ENCODE measurements at places on chromosomes 2 and 18.

DNA sequence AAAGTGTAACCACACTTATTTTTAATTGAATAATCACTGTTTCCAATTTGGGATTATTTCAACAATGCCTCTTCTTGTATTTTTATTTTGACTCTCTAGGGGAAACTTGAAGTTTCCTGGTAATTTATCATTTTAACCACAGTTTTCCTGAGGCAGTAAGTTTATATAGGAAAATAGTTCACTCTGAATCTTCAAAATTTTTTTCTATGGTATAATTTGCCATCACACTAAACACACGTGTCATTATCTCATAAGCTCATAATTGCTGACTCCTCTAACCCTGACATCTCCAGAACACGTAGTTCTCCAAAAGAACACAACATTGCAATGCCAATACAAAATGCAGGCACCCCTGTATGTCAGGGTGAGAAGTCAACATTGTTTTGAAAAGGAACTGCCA, 102.2 kb upstream of the FZD7 start:
- no peak for DNase-seq

- DNase-seq, result peak; percentile 22
Measured at GRCh38 chr18:44887227-44887631, 206.5 kb downstream of the SETBP1 start.

GRCh38 chr18:3451989-3452749, 2.2 kb downstream of the TGIF1 start:
- DNase-seq, result no peak

DNA sequence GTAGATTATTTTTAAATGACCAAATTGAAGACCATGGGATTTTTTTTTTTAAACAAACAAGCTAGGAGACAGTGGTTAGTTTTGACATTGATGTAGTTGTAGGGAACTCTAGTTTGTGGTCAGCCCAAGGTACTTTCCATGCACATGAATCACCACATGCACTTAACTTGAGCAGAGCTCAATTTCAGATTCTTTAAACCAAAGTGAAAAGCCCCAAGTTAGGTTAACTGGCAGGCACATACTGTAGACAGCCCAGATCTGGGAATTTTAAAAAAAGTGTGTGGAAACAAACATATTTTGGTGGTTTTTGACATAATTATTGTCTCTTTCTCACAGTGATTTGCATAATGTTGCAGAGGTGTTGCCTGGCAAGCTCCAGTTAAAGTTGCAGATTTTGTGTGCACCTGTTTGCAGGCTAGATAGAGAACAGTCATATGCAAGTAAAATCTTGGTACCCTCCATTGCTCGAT, 88.4 kb downstream of the BCL2L11 start:
- peak; percentile 54 for DNase-seq

GRCh38 chr2:10863837-10864236, 47.9 kb upstream of the KCNF1 start:
- DNase-seq, result no peak

GRCh38 chr2:149587950-149588487, 444 bp upstream of the MMADHC start:
- DNase-seq, result no peak

- no peak for DNase-seq
Measured at GRCh38 chr2:58047961-58048360, 1.4 kb downstream of the VRK2 start.

- DNase-seq, result no peak
Measured at GRCh38 chr2:48572816-48573215, 42.9 kb downstream of the STON1 start.

DNA sequence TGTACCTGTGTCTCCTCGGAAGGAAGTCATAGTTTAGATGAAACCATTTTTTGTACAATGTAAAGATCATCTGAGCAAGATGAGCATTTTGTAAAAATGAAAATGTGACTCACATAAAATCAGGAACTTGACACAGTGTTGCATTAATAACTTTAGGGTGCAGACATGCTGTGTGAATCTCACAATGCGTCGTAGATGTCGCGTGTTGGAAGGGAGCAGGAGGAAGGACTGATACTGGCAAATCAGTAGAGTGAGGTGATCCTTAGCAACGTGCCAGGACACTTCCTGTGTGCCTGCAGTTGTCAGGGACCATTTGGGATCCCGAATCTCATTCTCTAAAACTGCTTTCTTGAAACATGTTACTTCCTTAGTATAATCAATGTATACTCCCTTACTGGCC, 103.1 kb downstream of the SH3BP4 start:
- DNase-seq, result no peak

GRCh38 chr2:230435431-230435830, 19.4 kb downstream of the SP100 start:
- DNase-seq, result no peak

DNA sequence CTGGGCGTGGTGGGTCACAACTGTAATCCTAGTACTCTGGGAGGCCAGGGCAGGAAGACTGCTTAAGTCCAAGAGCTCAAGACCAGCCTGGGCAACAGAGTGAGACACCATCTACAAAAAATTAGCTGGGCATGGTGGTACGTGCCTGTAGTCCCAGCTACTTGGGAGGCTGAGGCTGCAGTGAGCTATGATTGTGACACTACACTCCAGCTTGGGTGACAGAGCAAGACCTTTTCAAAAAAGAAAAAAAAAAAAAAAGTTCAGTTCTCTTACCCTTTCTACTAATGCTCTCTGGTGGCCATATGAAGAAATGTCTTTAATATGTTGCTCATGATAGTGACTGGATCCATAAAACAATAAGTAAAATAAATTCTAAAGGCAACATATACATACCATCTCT, 14.9 kb downstream of the TYW5 start:
- no peak for DNase-seq

DNA sequence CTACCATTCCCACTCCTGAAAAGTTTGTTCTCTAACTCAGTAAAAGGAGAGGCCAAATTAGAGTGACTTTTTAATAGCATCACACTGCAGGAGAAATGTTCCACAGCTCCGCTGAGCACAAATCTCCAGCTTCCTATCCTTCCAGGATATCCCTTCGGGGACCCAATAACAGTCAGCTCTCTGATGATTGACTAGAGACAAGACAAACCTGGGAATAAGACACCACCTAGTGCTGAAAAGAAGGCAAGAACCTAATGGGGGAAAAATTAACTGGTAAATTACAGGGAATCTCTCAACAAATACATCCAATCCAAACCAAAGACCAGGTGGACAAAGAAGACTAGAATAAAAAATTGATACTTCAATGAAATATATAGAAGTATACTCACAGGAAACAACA, 977.1 kb upstream of the SOX11 start:
- no peak for DNase-seq

- no peak for DNase-seq
Measured at GRCh38 chr2:216545359-216545758, 46.7 kb downstream of the RPL37A start.

- no peak for DNase-seq
Measured at GRCh38 chr2:192196421-192197194, 1.9 kb upstream of the TMEFF2 start.

DNA sequence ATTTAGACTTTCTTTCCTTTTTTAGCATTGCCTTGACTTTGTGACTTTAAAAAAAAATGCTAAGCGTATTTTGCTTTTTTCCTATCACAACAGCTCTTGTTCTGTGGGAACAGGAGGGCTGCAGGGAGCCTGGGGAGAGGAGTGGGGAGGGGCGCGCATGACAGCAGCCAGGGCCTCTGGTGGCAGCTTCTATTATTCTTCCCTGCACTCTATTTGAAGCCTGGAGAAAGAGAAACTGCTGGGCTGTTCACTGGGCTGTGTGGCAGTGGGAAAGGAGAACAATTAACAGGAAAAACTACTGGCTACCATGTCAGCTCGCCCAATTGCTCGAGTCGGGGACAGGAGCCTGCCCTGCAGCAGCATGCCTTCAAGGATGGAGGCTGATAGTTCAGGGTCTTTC, 119.0 kb upstream of the ZBTB14 start:
- DNase-seq, result no peak

DNA sequence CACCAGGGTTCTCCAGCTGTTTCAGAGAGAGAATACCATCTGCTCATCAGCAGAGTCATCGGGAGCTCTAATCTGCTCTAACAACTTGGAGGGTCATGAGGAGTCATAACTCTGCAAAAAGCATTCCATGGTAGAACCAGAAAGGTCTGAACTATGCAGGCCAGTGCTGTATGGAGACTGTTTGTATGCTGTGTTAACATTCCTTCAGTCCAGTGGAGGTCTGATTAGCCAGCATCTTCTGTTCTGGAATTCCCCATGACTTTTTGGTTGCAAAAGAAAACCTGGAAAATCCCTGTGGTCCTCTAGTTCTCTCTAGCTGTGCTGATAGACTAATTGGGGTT, 9.4 kb upstream of the ITGB6 start:
- no peak for DNase-seq

GRCh38 chr18:45287531-45287930, 327.7 kb upstream of the SLC14A2 start:
- DNase-seq, result no peak

- DNase-seq, result no peak
Measured at GRCh38 chr2:136363900-136364299, 246.0 kb upstream of the CXCR4 start.

GRCh38 chr2:119545754-119546446, 1.7 kb downstream of the CFAP221 start:
- DNase-seq, result no peak

GRCh38 chr2:63050334-63051041, at the start of gene OTX1:
Gene OTX1 (plus strand): TSS chr2:63050830. CDS start chr2:63052991, 2,161 bp downstream.
- DNase-seq, result no peak

- DNase-seq, result peak; percentile 58
Measured at GRCh38 chr2:233273120-233273519, 21.6 kb downstream of the ATG16L1 start.

Measured in stimulated activated effector memory CD8-positive, alpha-beta T cell treated with anti-CD3 and anti-CD28 coated beads, Interleukin-12 subunit alpha, Interleukin-12 subunit beta, amount 100 ng/mL, for 72 hours (primary cell).